ENCODE measurements at places on chromosomes 11 and 22. TPM values are rescaled to one million over a fixed set of nuclear protein-coding genes. Genes with fewer than 3 reads are reported as not detected.

The GUCY1A2 gene
- total RNA-seq: 9.4 TPM

The C1QTNF5 gene
- total RNA-seq: 8.1 TPM

DNA sequence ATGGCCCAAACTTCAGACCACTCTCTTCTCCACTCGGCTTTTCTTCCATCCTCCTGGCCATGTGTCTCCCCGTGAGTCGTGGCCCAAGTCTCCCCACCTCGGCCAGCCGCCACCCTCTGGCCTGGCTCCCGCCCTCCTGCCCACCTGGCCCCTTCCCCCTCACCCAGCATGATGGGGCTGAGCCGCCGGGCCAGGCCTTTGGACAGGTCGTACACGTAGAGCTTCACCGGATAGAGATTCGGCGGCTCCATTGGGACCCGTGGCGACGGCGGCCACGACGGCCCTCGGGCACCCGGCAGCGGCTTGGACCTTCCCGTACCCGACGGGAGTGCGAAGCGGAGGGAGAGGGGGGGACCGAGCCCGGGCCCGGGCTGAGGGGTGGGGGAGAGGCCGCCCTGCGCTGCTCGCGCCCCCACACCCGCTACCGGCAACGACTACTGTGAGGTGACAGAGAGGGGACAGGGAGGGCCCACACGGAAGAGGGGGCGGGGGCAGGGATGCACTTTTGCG lies at the start of gene DESI1:
TSS of gene DESI1 (minus strand) at position 455 of the 510 bp plus-strand sequence. CDS start at position 251, 204 bp downstream.
- no peak for DNase-seq

DNA sequence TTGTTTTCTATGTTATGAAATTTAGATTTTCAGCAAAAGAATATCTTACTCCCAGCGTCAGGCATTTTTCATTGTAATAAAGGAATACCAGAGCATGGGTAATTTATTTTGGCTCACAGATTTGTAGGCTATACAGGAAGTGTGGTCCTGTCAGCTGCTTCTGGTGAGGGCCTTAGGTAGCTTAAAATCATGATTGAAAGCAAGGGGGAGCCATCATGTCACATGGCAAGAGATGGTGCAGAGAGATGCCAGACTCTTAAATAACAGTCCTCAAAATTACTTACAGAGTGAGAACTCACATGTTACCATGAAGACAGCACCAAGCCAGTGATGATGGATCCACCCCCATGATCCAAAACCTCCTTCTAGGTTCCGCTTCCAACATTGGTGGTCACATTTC lies 825.0 kb upstream of the CHORDC1 start:
- DNase-seq: no peak

The WNT11 gene
- total RNA-seq: 8.8 TPM

DNA sequence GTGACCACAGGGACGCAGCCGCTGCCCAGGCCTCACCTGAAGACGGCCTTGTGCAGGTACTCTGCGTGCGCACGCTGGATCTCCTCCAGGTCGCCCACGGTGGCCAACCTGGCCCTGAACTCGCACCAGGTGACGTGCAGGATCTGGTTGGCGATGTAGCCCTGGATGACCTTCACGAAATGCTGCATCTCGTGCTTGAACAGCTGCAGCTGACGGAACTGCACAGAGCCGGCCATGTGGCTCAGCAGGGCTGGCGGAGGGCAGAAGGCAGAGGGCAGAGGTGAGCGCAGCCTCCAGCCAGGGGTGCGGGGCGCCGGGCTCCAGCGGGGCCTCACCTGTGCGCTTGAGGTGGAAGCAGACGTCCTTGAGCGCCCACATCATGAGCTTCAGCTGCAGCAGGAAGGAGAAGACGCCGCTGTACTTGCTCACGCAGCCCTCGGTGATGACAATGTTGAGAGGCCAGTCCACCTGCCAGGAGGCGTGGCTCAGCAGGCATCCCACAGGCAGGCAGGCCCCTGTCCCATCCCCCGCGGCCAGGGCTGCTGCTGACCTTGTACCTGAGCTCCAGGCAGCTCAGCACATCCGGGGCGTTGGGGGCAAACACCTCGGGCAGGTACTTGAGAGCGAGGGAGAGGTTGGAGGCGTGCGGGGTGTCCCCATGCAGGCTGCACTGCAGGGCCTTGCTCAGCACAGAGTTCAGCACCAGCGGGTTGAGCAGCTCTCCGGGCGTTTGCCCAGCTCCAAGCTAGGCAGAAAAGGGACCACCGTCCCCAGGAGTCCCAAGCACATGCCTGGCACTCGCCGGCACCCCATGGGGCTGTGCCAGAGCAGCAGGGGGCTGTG lies 17.6 kb downstream of the SELENOO start:
- DNase-seq: no peak

DNA sequence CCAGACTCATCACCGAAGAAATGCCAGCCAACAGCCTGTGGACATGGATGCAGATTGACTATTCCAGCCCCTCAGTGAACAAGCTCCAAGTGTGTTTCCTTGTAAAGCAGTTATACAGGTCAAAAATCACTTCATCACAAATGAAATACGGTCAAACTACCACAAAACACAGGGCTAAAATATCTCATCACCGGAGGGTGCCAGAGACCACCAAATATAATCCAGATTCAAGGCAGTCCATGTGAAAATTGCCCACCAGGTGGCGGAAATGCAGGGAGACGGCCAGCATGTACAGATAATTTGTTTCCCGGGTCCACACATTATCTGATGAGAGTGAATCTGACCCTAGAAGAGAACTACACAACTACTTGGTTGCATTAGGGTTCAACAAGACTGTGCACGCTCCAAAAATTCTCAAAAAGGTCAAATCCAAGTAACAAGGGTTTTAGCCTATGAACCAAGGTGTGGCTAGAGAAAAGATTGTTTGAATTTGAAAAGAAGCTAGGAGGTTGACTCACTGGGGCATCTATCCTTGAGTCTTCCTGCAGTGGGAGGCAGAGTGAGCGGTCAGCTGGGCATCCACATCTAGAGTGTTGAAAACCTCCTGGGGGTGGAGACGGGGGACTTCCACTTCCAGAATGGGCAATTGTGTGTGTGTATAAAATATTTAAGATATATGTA lies 71.7 kb downstream of the IGLL5 start:
- peak; percentile 57 for DNase-seq

- no peak for DNase-seq
Measured at GRCh38 chr22:27746918-27747317, 54.6 kb downstream of the MN1 start.

GRCh38 chr11:123654566-123655081 lies at the start of gene SCN3B:
Gene SCN3B (minus strand): TSS chr11:123654624. CDS start chr11:123653801, 823 bp downstream.
- DNase-seq: peak; percentile 86

DNA sequence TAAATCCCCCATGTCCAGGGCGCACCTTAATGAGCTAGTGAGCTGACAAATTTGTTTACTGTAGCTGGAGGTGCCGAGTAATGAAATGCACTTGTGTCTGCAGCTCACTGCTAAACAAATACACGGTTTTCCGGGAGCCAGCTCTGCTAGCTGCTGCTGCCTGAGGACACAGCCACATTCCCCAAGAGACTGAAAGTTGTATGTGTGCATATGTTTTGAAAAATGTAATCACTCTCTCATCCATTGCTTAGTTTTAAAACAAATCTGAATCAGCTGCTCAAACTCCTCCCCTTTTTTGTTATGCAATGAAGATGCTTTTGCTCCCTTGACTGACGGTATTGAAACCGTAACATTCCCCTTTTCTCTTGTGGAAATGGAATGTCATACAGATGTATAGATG lies 62.4 kb upstream of the NNMT start:
- DNase-seq: no peak

- DNase-seq: peak; percentile 65
Measured at GRCh38 chr11:2708151-2708581, 8.4 kb upstream of the KCNQ1OT1 start.

The P4HA3 gene
- not detected for total RNA-seq

- no peak for DNase-seq
Measured at GRCh38 chr11:124793466-124794278, 6.5 kb downstream of the MSANTD2 start.

DNA sequence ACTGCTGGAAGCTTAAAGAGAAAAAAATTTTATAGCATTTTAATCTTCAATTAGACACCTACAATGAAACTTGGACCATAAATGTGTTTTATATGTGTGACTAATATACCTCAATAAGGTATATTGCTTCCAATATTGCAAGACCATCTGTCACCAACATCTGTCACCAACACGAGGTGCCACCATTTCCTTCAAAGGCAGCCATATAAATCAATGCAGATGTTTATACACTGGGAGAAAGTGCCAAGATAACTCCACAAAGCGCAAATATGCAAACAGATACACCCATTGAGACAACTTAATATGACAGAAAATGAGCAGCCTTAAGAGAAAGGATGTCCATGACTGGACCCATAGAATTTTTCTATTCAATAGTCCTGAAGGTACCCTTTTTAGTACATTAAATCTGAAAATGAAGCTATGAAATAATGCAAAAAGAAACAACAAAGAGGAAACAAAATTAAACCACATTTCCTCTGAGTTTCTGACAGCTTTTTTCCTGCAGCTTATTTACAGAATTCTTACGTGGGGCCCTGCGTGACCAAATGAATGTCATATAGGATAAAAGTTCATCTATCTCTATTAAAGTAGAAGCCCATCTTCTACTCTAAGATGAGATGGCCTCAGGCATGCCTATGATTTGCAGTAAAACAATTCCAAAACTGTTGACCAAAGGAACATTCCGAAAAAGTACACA lies 12.5 kb downstream of the MPZL3 start:
- no peak for DNase-seq

DNA sequence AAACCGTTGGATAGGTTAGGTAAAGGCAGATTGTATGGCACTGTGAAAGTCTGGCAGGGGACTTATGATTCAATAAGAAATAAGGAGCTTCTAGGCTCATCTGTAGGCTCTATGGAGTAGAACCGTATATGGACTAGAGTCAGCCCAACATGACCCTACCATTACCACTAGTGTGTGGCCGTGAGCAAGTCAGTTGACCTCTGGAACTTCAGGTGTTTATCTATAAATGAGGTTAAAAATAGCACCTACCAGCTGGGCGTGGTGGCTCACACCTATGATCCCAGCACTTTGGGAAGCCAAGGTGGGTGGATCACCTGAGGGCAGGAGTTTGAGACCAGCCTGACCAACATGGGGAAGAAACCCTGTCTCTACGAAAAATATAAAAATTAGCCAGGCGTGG lies 4.4 kb downstream of the HINFP start:
- no peak for DNase-seq

The TMEM151A gene
- total RNA-seq: not detected

DNA sequence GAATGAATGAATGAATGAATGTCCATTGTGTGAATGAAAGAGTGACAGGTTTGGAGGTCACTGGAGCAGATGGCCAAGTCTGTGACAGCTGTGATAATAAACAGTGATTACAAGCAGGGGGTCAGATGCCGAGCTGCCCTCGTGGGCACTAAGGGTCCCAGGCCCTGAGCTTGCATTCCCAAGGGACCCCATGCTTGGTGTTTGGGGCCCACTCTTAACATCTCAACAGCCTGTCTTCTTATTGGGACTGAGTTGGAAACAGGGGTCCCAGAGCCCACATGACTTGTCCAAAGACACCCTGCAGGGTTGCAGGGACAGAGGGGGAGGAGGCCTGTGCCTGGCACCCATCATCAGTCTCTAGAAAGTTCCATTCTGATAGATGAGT lies 12.0 kb upstream of the ANO1 start:
- no peak for DNase-seq

DNA sequence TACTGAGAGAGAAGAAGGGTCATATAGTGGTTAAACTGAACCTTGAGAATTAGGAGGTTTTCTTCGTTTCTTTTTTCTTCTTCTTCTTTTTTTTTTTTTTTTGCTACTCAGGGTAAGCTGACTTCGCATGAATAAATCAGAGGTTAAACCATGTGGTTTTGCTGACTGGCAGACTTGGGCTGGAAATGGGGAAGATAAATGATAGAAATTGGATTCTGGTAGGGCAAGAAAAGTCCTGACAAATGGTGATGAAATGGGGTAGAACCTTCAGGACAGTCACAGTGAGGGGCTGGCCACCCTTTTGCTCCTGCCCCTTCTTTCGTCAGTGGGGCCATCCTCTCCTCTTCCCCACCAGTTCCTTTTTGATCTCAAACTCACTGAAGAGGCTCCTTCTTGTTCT lies 1.6 kb upstream of the SWAP70 start:
- DNase-seq: no peak

DNA sequence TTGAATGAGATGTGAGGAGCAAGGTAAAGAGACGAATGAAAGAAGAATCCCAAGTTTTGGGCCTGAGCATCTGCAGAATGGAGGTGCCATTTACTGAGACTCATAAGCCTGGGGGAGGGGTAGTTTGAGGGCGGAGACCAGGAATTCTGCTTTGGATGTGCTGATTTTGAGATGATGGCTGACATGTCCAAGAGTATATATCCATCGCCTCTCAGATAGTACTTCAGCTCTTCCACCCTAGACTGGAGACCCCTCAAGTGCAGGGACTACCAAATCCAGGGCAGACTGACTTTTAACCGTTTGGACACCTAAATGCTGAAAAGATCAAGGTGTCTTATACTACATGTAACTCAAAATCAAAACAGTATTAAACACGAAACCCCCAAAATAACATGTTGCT lies 1.3 kb upstream of the SDF2L1 start:
- DNase-seq: no peak

The TSPAN18 gene
- 21.7 TPM for total RNA-seq

The OR5W2 gene
- not detected for total RNA-seq

GRCh38 chr22:20392983-20393704 lies 807 bp upstream of the ZNF74 start:
- no peak for DNase-seq

DNA sequence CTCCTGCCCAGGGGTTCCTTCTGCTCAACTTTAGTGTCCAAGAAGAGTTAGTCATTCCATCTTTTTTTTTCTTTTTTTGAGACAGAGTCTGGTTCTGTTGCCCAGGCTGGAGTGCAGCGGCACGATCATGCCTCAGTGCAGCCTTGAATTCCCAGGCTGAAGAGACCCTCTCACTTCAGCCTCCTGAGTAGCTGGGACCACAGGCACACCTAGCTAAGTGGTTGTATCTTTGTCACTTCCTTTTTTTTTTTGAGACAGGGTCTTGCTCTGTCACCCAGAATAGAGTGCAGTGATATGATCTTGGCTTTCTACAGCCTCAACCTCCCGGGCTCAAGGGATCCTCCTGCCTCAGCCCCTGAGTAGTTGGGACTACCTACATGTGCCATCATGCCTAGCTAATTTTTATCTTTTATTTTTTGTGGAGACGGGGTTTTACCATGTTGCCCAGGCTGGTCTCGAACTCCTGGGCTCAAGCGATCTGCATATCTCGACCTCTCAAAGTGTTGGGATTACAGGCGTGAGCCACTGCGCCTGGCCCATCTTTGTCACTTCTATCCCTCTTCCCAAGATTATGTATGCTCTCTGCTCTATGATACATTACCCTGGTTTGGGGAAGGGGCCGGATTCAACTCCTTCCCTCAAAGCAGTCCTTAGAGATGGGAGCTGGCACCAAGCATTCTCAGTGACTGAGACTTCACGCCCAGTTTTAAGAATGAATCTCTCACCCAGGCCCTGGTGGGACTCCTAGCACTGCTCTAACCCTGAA lies 10.0 kb downstream of the SSH3 start:
- DNase-seq: no peak

GRCh38 chr22:27983361-27983791 lies 64.3 kb upstream of the PITPNB start:
- DNase-seq: no peak

- DNase-seq: no peak
Measured at GRCh38 chr11:70063121-70063520, 15.0 kb upstream of the ANO1 start.

All from psoas muscle (tissue), 8 donors.